Dermis microvascular lymphatic vessel endothelial cell (primary cell): ENCODE measurements at places on chromosomes 3 and 15. TPM values are rescaled to one million over a fixed set of nuclear protein-coding genes. Genes with fewer than 3 reads are reported as not detected.

Gene NUSAP1
- 30.8 and 75.9 TPM in 2 replicates for total RNA-seq

Gene SYNPR
- total RNA-seq = not detected in 2 replicates

Gene GOLGA6D
- not detected in 2 replicates for total RNA-seq

Gene C3orf52
- total RNA-seq = 8.1 and 10.0 TPM in 2 replicates

Gene FOXB1
- not detected in 2 replicates for total RNA-seq

Gene TSC22D2
- 4.2 and 6.2 TPM in 2 replicates for total RNA-seq

Gene DUOXA2
- not detected in 2 replicates for total RNA-seq

Gene RNF168
- total RNA-seq = 19.5 and 21.2 TPM in 2 replicates

Gene SEC22A
- total RNA-seq = 28.7 and 36.7 TPM in 2 replicates

Gene FGF12
- total RNA-seq = 1.0 and 1.7 TPM in 2 replicates

Gene LYZL4
- not detected in 2 replicates for total RNA-seq

Gene RASGRP1
- total RNA-seq = 0.13 and 0.26 TPM in 2 replicates

Gene TCTA
- 13.1 and 22.6 TPM in 2 replicates for total RNA-seq

Gene MUC4
- total RNA-seq = not detected in 2 replicates

Gene PLA2G4E
- not detected in 2 replicates for total RNA-seq

Gene CLDN18
- total RNA-seq = not detected in 2 replicates

Gene ZNF501
- total RNA-seq = 3.2 and 4.2 TPM in 2 replicates

Gene THBS1
- total RNA-seq = 4,129 and 8,012 TPM in 2 replicates

Gene TEX9
- 0.25 and 0.26 TPM in 2 replicates for total RNA-seq

Gene CLRN1
- not detected in 2 replicates for total RNA-seq

Gene AZI2
- 23.0 and 28.2 TPM in 2 replicates for total RNA-seq

Gene TNFAIP8L3
- total RNA-seq = 91.5 and 154 TPM in 2 replicates

Gene NEIL1
- total RNA-seq = 8.0 and 22.5 TPM in 2 replicates

Gene GPR15
- not detected in 2 replicates for total RNA-seq

Gene RARB
- total RNA-seq = 0.26 and 3.8 TPM in 2 replicates

Gene ATG3
- 53.5 and 62.0 TPM in 2 replicates for total RNA-seq

Gene STRIT1
- total RNA-seq = not detected in 2 replicates

Gene CELF6
- 0.13 TPM in 1 of 2 replicates, not detected in the other for total RNA-seq

Gene SLC12A1
- not detected in 2 replicates for total RNA-seq

Gene TMCO5A
- total RNA-seq = not detected in 2 replicates

Gene ITIH1
- total RNA-seq = not detected in 2 replicates

Gene EPHA6
- under 0.01 TPM in 2 replicates for total RNA-seq

Gene GABRR3
- total RNA-seq = not detected in 2 replicates

Gene P2RY13
- not detected in 2 replicates for total RNA-seq

Gene TBC1D23
- 30.2 and 31.7 TPM in 2 replicates for total RNA-seq

Gene CCK
- not detected in 2 replicates for total RNA-seq

Gene GPR27
- total RNA-seq = not detected in 2 replicates

Gene COLQ
- 0.39 and 1.9 TPM in 2 replicates for total RNA-seq

Gene PLCH1
- total RNA-seq = under 0.01 TPM in 1 of 2 replicates, not detected in the other

Gene TMIE
- total RNA-seq = under 0.01 TPM in 1 of 2 replicates, not detected in the other

Gene APBA2
- total RNA-seq = 22.7 and 44.4 TPM in 2 replicates

Gene FEZF2
- total RNA-seq = not detected in 2 replicates

Gene NR1I2
- total RNA-seq = under 0.01 TPM in 1 of 2 replicates, not detected in the other
